H9 (cell line): ENCODE measurements at places on chromosomes 2 and 18. TPM values are rescaled to one million over a fixed set of nuclear protein-coding genes. Genes with fewer than 3 reads are reported as not detected.

The DNAJC5G gene
- total RNA-seq = 0.37 and 0.44 TPM in 2 replicates

The LOXHD1 gene
- 0.07 and 0.11 TPM in 2 replicates for total RNA-seq

The MARS2 gene
- 20.9 and 21.0 TPM in 2 replicates for total RNA-seq

The TCF23 gene
- total RNA-seq = not detected in 2 replicates

The RAD51AP2 gene
- 0.07 TPM in 1 of 2 replicates, not detected in the other for total RNA-seq

The PKDCC gene
- 134 and 135 TPM in 2 replicates for total RNA-seq

DNA sequence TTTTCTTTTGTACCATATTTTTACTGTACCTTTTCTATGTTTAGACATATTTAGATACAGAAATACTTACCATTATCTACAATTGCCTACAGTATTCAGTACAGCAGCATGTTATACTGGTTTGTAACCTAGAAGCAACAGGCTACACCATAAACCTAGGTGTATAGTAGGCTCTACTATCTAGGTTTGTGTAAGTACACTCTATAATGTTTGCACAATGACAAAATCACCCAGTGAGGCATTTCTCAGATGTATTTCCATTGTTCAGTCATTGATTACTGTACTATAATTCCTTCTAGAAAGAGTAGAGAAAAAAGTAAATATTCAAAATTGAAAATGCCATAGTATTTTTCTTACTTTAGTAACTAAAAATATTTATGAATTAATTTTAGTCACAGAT is 490.1 kb upstream of the REG3G start:
- no peak for DNase-seq

GRCh38 chr2:20615466-20616241 is 35.2 kb downstream of the HS1BP3 start:
- no peak for DNase-seq

GRCh38 chr18:79274823-79275222 is 120.9 kb upstream of the NFATC1 start:
- no peak for DNase-seq

DNA sequence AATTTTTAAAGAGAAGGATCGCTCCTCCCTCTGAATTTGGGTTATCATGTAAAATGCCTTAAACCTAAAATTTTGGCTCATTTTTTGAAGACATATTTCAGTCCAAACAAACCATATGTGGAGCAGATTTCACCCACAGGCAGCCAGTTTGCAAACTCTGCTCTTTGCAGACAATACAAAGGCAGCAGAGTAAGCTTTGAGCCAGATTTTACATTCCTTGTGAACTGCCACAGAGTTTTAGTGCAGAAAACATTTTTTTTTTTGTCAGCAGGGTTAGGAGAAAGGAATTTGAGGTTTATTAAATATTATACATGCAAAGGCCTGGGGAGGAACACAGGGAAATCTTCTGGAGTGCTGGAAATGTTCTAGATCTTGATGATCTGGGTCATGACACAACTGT is 171.9 kb upstream of the FN1 start:
- DNase-seq = no peak
